ENCODE measurements at places on chromosomes 2 and 18.

- DNase-seq, result no peak
These were observed 148.8 kb downstream of the SNTG2 start for GRCh38 chr2:1099418-1099817.

DNA sequence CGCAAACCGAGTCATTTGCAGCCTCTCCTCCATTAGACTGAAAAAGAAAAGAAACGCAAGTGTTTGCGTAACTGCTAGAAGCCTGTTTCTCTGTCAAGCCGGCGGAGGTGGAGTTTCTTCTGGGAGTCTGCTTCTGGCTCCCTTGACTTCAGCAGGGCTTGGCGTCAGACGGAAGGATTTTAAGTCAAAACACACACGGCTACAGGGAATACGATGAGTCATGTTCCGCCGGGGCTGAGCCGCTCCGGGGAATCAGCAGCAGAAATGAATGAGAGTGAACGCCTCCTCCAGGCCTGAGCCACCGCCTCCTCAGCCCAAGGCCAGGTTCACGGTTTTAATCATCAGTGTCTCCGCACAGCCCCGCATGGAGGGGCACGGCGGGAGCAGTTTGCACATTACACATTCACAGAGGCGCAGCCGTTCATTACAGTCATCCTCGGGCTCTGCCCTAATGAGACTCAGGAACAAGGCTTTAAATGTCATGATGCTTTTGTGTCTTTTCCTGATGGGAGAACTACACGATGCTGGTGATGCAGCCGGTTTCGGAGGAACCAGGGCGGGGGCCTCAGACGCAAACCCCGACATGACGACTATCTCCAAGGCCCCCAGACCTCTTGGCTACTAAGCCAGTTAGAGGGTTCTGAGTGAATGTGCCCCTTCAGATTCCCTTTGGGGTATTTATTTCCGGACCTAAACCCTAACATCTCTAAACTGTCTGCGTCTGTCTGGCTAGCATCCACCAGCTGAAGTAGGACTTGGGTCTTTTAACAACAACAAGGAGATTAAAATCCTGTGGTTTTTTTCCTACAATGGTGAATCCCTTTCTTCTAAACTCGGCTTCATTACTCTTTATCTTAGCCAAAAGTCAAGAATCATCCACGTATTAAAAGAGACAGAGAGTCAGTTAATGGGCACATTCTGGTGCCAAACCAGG, 11.1 kb upstream of the SCG2 start:
- DNase-seq, result no peak

- no peak for DNase-seq
These were observed 69.9 kb downstream of the KCNG2 start for GRCh38 chr18:79867666-79868065.

DNA sequence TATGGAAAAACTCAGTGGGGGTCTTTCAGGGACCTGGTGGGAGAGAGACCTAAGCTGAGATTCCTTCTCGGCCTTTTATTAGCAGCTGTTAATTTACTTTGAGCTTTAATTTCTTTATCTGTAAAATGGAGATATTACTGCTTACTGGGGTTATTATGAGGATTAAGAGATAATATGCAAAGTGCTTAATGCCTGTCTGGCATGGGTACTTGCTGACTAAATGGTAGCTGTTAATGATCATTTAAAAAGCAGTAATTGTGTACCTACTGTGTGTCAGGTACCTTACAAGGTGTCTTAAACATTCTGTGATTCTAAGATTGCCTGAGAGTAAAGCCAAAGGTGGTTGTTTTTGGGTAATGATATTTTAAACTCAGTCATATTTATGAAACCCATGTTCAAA, 2.6 kb downstream of the ITGA6 start:
- DNase-seq, result no peak

DNA sequence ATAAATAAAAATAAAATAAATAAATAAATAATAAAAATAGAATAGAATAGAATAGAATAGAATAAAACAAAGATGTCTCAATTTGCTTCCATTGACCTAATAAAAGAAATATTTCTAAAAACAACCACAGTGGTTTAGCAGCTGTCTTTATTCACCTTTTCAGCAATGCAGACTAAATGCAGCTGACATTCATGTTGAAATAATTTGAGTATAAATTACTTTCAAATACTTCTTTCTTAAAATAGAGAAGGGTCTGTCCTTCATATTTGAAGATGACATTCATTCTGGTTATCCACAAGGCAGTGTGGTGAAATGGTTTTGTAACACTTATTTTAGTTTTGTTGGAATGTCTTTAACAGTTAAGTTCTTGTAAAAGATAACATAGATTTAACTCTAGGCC, 469.4 kb downstream of the IRS1 start:
- DNase-seq, result no peak

DNA sequence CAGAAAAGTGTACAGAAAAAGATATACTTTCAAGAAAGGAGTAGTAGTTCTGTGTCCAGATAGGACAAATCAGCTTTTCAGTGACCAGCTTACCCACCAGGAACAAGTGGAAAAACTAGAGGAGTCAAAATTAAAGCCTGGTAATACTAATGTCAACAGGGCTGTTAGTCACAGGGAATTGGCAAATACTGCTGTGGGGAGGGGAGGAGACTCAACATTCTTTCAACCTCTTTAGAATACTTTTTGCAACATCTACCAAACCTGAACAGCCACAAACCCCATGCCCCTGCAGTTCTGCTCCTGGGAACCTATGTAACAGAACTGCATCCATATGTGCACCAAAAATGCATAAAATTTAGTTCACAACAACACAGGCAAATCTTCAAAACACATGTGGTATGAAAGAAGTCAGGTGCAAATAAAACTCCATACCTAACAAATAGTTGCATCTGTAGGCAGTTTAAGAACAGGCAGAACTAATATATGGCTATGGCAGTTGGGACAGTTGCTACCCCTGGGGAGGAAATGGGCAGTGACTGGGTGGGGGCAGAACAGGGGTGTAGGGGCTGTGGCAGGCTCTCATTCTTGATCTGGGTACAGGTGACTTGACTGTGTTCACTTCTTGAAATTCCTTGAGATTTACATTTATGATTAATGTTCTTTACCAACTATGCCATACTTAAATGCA, 9.7 kb downstream of the CMPK2 start:
- no peak for DNase-seq

- no peak for DNase-seq
These were observed 309.0 kb downstream of the GULP1 start for GRCh38 chr2:188600536-188601210.

- no peak for DNase-seq
These were observed 11.2 kb downstream of the CFLAR start for GRCh38 chr2:201127152-201127511.

DNA sequence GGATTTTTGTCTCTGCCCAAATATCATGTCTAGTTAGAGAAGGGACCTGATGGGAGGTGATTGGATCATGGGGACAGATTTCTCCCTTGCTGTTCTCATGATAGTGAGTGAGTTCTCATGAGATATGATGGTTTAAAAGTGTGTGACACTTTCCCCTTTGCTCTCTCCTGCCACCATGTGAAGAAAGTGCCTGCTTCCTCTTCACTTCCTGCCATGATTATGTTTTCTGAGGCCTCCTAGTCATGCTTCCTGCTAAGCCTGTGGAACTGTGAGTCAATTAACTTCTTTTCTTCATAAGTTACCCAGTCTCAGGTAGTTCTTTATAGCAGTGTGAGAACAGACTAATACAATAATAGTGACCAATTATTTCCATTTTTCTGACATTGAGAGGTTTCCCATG, 167.3 kb upstream of the CYRIA start:
- DNase-seq, result no peak

DNA sequence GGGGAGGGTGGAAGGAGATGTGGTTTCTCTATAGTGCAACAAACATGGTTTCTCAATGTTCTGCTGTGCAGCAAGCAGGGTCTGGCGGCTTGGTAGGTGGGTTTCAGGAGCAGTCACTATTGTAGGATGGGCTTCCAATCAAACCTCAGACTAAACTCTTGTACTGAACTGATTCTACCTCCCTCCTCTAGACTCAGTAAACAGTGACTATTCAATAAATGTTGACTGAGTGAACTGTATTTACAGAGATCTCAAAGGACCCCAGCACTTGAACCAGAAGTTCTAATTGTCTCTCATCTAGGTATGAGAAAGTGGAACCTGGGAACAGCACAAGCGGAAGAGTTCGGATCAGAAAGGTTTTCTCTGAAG, 26.8 kb upstream of the CYP27A1 start:
- no peak for DNase-seq
